Right lobe of liver (tissue), 6 donors: ENCODE measurements at places on chromosomes 6 and 20. TPM values are rescaled to one million over a fixed set of nuclear protein-coding genes. Genes with fewer than 3 reads are reported as not detected.

RAB23 gene
- 2.5 TPM for total RNA-seq

DNA sequence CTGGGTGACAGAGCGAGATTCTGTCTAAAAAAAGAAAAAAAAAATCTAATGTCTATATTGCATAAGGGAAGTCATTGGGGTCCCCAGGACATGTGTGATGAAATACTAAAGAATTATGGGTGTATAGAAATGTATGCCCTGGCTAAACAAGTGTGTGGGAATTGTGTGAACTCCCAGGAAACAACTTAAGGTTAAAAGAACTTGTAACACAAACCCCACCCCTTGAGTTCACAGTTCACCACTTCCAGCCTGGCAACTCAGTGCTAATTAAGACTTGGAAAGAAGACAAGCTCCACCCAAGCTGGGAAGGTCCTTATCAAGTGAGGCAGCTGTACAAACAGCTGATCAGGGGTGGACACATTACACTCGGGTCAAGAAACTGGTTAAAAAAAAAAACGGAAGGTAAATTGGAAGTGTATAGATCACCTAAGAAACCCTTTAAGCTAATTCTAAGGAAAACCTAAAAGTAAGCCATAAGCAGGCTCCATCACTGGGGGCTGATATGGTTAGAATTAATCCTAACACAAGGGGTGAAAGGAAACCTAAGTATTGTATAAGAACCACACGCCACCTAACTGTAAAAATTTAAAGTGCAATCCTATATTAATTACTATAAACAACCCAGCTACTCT lies 25.2 kb downstream of the HLA-A start:
- H3K27me3 ChIP-seq = no peaks in the 10 kb centered on the region
- H3K36me3 ChIP-seq = no peaks in the 10 kb centered on the region
- H3K4me3 ChIP-seq = no peak overlapping the region
- no peaks in the 10 kb centered on the region for H3K4me1 ChIP-seq

DNA sequence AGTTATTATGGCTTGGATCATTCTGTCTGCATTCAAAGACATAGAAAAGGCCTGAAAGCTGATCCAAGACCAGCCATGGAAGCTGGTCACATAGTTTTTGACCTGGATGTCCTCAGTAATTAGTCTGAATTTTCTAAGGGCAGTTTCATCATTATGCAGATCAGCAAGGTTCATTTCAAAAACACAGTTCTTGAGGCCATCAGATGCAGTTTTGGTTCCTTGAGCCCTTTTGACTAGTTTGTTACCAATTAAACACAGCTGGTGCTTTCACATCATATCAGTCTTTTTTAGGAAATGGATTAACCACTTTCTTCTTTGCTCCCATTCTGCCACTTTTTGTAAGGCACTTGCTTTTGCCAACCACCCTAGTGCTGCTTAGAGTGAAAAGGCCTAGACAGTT lies 129.4 kb downstream of the NCOA3 start:
- no peak overlapping the region for H3K4me3 ChIP-seq
- H3K36me3 ChIP-seq = peaks cover under 1% of the 10 kb centered on the region
- H3K27me3 ChIP-seq = no peaks in the 10 kb centered on the region
- H3K27ac ChIP-seq = no peak overlapping the region

DNA sequence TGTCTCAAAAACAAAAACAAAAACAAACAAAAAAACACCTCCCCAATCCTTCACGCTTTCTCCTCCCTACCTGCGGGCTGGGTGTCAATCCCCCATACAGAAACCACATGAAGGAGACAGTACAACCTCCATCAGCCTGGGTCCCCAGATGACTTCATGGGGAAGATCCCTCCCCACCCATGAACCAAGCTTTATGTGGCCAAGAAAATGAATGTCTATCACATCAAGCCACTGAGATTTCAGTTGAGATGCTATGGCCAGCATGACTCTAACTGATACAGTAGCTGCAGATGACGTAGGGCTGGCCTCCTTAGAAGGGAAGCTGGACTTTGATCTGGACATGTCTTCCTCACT lies 21.2 kb upstream of the BNIP5 start:
- H3K36me3 ChIP-seq = no peaks in the 10 kb centered on the region
- no peaks in the 10 kb centered on the region for H3K27me3 ChIP-seq

DNA sequence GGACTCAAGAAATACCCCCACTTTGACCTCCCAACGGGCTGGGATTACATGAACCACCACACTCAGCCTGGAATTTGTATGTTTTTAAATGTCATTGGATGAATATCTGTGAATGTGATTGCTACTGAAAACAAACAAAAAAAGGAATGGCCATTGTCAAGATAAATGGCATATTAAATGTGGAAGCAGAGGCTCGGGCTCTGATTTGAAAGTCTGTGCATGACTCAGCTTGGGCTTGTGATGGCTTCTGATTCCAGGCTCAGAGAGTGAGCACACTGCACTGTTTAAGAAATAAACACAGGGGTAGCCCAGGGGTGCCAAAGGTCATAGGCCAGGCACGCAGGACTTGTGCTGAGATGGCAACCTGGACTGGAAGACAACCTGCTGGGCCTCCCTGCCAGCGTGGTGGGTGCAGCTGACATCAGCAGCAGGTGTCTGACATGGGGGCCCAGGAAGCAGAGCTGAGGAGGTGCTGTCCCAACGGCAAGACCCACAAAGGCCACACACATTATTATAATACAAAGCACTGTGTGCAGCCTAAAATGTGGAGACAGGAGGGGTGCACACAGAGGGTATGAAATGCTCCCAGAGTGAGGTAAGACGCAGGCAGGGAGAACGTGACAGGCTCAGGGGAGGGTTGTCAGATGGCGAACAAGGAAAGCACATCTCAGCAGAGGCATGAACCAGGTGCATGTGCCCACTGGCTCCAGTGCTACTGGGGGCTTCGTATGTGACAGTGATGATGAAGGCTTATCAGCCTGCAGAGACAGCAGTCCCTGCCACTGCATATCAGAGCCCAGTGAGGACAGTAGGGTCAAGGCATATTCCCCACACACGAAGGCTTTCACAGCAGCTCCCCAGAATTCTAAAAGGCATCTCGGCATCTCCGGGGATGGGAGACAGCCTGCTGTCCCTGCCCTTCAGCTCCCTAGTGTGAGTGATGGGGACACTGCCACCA lies 169.4 kb downstream of the SYNDIG1 start:
- H3K27ac ChIP-seq = no peak overlapping the region
- no peaks in the 10 kb centered on the region for H3K27me3 ChIP-seq
- H3K4me1 ChIP-seq = no peaks in the 10 kb centered on the region
- DNase-seq = no peak
- H3K4me3 ChIP-seq = no peak overlapping the region
- H3K36me3 ChIP-seq = no peaks in the 10 kb centered on the region
